ENCODE measurements at places on chromosomes 7 and 10.
A peak's percentile ranks its signal among the peaks of the same experiment; 100 is the strongest.

GRCh38 chr7:40833191-40833887 is 698.5 kb downstream of the SUGCT start:
- DNase-seq, result no peak

DNA sequence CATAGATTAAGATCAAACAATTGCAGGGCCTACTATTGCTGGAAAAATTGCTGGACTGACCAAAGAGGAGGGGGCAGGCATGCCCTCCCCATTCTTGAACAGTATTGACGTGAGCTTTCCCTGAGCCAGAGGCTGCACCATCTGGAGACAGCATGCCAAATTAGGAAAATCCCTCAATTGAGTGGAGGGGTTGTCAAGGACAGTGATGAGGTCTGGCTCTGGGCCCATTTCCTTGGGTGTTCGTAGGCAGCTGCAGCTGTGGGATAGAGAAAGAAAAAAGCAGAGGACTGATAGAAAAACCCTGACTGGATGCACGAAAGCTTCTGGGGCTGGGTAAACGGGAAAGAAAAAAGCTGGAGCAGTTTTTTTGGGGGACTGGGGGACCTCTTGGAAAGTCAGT is 22.8 kb upstream of the ORC5 start:
- DNase-seq, result no peak

DNA sequence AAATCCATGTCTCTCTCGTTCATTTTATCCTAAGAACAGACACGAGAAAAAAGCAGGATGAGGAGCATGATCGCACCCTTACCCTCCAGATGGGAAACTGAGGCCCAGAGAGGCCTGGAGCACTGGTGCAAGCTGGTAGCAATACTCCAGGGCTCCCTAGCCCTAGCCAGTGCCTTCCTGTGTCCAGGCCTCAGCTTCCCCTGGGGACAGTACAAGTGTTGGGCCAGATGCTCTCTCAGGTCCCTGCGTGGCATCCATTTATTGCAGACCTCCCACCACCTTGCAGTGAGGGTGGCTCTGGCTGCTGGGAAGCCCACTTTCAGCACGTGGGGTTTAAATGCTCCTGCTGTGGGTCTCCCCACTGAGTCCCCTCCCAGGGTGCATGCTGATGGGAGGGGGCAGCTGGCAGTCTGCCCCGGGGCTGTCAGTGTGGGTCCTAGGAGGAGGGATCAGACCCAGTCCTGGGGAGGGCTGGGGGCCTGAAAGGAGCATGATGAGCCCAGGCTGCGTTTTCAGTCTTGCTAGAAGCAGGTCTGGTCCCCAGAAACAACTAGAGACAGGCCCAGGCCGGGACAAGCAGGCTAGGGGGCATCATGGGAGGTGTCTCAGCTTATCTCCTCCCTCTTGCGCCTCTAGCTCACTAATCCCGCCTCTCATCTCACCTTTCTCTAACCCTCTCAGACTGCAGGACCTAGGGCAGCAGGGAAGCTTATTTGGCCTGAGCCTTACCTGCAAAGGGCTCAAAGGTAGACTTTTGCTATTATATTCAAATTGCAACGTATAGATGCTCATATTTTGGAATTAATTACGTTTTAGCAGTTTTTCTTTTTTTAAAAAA is 662 bp upstream of the PPIF start:
- no peak for DNase-seq

DNA sequence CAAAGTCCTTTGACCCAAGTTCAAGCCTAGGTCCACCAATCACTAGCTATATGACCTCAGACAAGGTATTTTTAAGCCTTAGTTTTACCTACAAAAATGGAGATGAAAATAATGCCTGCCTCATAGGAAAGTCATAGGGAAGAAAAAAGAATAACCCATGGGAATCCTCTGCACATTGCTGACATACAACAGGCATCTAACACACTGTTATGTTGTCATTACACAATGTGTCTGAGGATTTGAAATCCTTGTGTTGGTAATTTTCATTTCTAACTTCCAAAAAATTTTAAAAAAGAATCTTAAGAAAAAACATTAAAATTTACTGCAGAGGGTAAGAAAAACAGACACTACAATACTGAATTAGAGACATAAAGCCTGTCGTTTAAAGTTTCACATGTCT is 5.7 kb downstream of the ANK3 start:
- DNase-seq, result no peak

DNA sequence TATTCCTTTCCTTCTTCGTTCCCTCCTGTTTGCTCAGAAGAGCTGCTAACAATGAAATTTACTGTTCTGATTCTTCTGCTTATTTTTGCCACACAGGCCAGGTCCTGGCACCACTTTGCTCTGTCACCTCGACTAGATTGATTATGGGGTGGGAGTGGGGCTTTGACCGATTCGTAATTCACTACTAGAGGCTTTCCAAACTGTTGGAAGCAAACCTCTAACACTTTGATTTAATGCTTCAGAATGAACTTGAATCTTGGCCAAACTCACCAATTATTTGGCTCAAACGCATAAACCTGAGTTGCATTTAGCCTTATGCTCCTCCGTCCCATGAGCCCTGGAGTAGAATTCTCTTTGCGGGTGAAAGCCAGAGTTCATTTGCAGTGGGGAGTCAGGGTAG is 476.2 kb upstream of the FZD8 start:
- DNase-seq, result no peak

DNA sequence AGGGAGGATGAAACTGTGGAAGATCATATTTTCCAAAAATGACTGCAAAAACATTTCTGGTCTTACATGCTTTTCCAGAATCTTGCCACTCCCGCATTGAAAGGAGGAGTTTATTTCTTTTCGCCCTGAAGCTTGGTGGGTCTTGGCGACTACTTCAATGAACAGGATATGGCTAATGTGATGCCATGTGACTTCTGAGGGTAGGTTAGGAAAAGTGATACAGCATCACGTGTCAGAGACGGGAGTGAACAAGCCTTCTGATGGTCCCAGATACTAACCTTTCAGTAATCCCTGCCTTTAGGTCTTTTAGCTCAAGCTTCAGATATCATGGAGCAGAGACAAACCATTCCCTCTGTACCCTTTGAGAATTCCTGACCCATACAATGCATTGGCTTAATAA is 192.2 kb upstream of the HPS1 start:
- no peak for DNase-seq

- peak; percentile 5 for DNase-seq
Observed at GRCh38 chr10:122659651-122660050, 40.0 kb downstream of the C10orf120 start.

- DNase-seq, result no peak
Observed at GRCh38 chr10:114664127-114664526, 6.1 kb upstream of the ABLIM1 start.

- DNase-seq, result peak; percentile 88
Observed at GRCh38 chr10:71888623-71889387, 37.8 kb upstream of the PSAP start.

- DNase-seq, result peak; percentile 52
Observed at GRCh38 chr10:34193931-34194626, 621.0 kb downstream of the PARD3 start.

- no peak for DNase-seq
Observed at GRCh38 chr7:33400214-33400538, 270.8 kb downstream of the BBS9 start.

DNA sequence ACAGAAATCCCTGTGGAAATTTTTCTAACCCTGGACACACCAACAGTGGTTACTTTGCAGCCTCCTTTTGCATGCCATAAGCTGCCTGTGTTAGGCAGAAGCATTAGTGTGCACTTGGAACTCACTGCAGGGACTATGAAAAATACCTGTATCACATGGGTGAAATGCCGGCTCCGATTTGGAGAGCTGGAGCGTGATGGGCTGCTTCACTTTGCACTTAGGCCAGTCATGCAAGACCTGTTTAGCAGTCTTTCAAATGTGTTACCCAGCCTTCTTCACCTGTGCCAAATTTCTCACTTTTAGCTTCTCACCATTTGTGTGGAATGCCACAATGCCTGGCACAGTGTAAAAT is 11.3 kb downstream of the NCOA4 start:
- DNase-seq, result no peak

- DNase-seq, result no peak
Observed at GRCh38 chr7:131829947-131830558, 273.6 kb upstream of the PODXL start.

GRCh38 chr7:37643876-37644275 is 39.7 kb upstream of the GPR141 start:
- DNase-seq, result no peak

DNA sequence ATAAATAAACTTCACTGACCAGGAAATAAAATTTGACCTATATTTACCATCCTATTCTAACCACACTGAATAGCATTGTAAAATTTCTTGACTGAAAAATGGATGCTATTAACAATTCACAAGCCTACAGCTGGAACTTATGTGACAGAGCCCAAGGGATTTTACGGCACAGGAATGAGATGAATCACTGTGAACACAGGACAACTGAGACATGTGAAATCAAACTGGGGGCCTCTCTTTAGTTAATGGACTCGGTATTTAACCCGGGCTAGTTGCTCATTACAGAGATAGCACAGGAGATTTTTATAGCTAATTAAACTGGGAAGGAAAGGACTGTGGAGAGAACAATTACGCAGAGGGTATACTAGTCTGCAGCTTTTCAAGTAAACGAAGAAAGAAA is 100.6 kb downstream of the MICU1 start:
- DNase-seq, result no peak

DNA sequence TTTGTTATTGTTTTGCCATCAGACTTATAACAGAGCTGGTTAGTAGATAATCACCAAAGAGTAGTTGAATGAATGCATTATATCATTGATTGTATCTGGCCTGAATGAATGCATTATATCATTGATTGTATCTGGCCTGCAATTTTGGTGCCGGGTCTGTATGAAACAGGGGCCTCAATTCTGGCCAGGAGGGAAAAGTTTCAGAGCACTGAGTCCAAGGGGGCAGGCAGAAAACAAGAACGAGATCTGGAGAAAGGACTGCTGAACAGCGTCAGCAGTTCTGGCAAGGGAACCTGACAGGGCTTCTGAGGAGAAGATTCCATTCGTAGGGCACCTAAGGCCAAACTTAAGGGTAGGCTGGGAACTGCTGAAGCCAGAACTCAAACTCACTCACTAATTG is 128.0 kb downstream of the SEMA3C start:
- no peak for DNase-seq

- DNase-seq, result no peak
Observed at GRCh38 chr10:31887850-31888249, 40.8 kb downstream of the ARHGAP12 start.

- no peak for DNase-seq
Observed at GRCh38 chr7:86961686-86962085, 97.8 kb downstream of the ELAPOR2 start.

DNA sequence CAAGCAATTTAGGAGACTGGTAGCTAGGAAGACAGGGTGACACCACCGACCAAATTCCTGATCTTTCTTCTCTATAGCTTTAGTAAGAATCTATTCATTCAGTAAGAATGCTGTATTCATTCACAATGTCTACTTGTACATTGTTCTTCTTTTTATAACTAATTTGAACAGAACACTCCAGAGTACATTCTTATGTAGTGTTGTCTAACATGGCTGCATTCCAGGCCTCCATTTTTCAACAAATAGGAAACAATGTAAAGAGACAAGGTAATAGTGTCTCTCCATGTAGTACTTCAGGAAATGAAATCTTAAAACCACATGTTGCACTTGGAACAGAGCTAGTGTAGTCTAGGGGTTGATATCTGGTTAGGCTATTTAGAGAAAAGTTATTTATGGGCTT is 1.8 kb downstream of the VCL start:
- no peak for DNase-seq

DNA sequence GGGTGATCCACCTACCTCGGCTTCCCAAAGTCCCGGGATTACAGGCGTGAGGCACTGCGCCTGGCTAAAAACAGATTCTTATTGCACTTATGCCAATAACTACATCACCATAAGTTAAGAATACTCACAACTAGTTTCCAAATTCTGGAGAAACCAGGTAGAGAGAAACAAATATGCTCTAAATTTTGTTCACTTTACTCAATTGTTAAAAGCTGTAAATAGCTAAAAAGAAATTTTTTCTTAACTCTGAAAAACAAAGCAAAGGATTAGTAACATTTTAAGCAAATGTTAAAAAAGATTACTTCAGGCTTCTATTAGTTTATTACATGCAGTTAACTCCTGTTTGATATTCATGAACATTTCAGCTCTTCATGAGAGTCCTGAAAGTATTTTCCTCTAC is 28.3 kb upstream of the ZMIZ2 start:
- DNase-seq, result no peak

GRCh38 chr7:11604505-11604904 is 227.5 kb downstream of the THSD7A start:
- no peak for DNase-seq

GRCh38 chr10:62239994-62240393 is 28.6 kb downstream of the RTKN2 start:
- DNase-seq, result no peak

DNA sequence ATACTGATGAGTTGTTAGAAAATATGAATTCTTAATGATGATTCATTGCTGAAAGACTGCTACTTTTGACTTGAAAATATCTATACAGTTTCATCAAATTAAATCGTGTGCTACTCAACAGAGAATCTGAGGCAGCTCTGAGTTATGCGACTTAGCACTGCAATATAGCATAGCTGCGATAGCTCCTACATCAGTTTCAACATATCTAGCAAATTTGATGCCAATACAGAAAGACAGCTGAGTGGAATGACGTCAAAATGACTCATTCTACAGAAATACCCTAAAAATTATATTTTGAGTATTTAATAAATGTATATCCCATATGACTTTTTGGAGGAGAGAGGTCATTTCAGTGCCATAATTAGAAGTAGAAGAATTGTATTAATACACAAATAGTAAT is 1.1 kb upstream of the TARP start:
- no peak for DNase-seq

DNA sequence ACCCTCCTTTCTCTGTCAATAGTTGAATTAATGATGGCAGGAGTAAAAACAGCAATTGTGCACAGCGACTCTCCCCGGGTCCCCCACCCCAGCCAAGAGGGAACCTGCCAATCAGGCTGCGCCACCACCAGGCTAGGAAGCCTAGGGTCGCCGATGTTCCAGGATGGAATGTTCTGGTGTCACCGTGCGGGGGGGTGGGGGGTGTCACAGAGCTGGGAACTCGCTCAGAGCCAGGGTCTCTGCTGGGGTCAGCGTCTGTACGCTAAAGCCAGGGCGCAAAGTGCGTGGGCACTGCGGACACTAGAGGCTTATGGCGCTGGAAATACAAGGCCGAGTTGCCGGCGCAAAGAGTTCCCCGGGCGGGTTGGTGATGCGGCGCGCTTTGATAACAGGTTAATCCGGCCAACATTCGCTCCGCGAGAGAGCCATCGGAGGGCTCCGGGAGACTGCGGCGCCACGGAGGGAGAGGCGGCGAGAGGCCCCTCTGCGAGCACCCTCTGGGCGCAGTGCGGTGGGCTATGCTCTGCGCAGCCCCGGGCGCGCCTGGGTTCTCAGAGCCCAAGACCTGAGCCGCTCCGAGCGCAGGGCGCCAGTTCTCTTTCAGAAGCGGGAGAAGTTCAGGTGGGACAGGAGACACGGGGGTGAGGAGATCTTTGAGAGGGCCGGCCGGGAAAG is 192.3 kb downstream of the EMX2 start:
- no peak for DNase-seq

GRCh38 chr7:41592794-41593193 is 110.1 kb downstream of the INHBA start:
- DNase-seq, result no peak

DNA sequence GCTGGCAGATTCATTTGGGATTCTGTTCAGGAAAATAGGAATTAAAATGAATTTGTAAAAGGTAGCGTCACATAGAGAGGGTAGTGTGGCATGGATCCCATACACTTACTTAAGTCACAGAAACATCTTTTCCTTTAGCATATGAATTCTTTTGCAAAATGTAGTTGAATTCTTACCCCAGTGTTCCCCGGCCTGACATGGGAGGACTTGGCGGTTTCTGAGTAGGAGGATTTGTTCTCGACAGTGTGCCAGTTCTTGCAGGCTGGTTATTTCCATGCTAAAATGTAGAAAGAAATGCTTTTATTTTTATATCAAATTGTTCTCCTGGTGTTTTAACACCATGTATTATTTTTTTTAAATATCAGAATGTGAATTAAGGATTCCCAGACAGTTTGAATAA is 72.6 kb downstream of the PDSS1 start:
- DNase-seq, result no peak
